ENCODE measurements at places on chromosomes 7 and 10.
A peak's percentile ranks its signal among the peaks of the same experiment; 100 is the strongest.

- DNase-seq, result no peak
Measured at GRCh38 chr10:60645980-60646379, 132.3 kb upstream of the CDK1 start.

GRCh38 chr10:10208196-10208595 is 809.5 kb upstream of the CELF2 start:
- DNase-seq, result no peak

DNA sequence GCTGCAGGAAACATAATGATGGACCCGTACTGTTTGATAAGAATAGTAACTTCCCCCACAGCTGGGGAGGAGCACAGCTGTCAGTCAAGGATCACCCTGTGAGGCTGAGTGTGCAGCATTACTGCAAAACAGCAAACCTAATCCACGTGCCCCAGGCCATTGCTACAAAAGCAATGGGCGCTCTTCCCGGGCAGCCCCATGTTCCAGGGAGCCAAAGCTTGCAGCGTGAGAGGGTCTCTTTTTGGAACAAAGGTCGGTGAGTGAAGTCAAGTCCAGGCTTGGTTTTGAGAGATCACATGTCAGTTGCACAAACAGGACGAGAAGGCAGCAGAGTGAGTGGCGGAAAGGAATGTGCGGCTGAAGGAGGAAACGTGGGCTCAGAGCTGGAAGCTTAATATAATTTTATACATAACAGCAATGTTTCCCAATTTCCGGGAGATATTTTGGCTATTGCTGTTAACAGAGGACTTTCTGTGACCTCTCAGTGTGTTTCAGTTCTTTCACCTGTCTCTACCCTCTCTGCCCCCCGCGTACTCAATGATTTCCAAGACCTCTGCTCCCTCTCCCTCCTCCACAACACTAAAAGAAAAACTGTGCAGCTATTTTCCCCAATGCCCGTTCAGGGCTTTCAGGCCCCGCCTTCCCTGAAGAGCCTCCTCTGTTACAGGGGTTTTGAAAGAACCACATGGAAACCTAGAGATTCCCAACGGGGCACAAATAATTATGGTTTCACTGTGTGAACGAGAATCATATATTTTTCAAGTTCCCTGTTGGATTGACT is 128.9 kb downstream of the MTPAP start:
- peak; percentile 65 for DNase-seq

DNA sequence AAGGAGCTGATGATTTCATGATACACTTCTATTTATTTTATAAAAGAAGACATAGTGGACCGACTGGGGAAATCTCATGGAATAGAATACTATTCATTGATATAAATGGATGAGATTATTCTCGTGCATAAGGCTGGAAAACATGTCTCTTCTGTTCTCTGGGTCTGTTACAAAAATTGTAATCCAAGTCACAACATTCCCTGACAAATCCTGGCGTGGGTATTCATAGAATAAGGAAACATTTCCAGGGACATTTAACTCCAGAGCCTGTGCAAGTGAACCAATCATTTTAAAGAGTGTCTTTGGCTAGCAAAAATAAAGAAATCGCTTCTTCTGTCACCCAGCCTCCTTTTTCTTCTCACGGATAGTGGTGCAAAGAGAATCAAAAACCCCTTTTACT is 1148.5 kb upstream of the AUTS2 start:
- no peak for DNase-seq

- no peak for DNase-seq
Measured at GRCh38 chr7:70322856-70323255, 724.6 kb downstream of the AUTS2 start.

- peak; percentile 33 for DNase-seq
Measured at GRCh38 chr7:36395171-36395894, 5.7 kb downstream of the ANLN start.

- no peak for DNase-seq
Measured at GRCh38 chr7:121002-121785, 71.2 kb upstream of the FAM20C start.

- no peak for DNase-seq
Measured at GRCh38 chr7:21771906-21772610, 173.6 kb downstream of the CDCA7L start.

- DNase-seq, result peak; percentile 35
Measured at GRCh38 chr10:35643151-35644049, 1.3 kb upstream of the FZD8 start.

DNA sequence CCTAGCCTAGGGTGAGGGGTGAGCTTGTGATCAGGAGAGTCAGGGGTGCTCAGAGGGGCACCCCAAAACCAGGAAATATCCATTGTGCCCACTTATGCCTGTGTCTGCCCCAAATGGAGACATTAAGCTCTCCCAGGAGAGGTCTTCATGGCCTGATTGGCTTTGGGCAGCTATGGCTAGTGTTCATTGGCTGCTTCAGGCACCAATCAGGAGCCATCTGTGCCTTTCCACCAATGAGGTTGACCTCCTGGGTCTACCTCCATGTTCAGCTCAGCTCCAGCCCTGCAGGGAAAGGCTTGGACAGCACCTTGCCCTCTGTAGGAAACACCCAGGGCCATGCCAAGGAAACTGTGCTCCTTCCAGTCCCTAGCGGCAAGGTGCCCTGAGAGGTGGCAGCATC is 23.9 kb upstream of the HSPB1 start:
- no peak for DNase-seq

- no peak for DNase-seq
Measured at GRCh38 chr7:90965211-90965610, 299.0 kb upstream of the FZD1 start.

GRCh38 chr7:22548313-22548712 is 48.3 kb upstream of the STEAP1B start:
- DNase-seq, result no peak

DNA sequence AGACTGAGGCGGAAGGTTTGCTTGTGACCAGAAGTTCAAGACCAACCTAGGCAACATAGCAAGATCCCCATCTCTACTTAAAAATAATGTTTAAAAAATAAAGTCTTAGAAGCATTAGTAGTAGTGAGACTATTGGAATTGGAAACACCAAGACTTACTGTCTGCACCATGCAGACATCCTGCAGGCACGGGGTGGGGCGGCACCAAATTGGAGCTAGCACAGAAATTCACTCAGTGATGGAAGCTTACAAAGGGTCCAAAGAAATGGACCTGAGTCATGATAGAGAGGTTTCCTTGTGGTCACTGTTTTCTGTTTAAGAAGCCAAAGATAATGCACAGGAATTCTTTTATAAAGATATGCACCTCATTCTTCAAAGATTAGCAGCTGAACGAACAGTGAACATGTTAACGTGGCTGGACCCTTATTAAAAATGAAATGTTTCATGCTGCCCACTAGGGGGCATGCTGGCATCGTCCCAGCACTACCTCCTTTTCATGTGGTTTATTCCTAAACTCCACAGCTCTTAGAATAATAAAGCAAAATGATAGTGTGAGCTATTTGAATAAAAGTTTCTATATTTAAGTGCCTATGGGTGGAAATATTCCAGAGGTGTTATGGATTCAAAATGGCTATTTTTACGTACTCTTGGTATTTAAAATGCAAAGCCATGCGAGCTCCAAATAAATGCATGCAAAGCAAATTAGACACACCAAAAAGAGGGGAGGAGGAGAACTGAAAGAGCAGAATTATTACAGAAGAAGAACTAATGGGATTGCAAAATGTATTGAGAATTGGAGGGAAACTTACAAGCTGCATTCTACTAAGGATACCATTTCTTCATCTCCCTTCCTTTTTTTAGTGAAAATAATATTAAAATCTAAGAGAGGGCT is 28.6 kb downstream of the PDSS1 start:
- peak; percentile 56 for DNase-seq

GRCh38 chr10:73517166-73517888 is 21.5 kb upstream of the PPP3CB start:
- no peak for DNase-seq

GRCh38 chr10:80702143-80702542 is 164.4 kb downstream of the SH2D4B start:
- DNase-seq, result no peak

DNA sequence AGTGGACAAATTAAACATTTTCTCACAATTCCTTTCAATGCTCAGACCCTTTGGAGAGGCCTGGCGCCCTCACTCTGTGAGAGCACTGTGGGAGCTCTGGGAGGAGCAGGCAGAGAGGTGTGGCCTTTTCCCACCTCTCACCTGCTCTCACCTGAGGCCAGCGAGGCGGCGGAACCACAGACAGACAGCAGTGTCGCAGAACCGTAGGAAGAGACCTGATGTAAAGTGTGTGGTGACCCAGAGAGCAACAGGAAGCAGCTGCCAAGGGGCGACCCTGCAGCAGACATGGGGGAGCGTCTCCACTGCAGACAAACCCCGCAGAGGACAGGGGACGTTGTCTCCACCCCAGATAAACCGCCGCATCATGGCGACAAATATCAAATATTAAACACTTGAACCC is 15.6 kb upstream of the PARP12 start:
- DNase-seq, result no peak

- no peak for DNase-seq
Measured at GRCh38 chr10:91296471-91296870, 76.0 kb downstream of the PCGF5 start.

- DNase-seq, result no peak
Measured at GRCh38 chr10:103712146-103712545, 143.2 kb downstream of the SH3PXD2A start.

DNA sequence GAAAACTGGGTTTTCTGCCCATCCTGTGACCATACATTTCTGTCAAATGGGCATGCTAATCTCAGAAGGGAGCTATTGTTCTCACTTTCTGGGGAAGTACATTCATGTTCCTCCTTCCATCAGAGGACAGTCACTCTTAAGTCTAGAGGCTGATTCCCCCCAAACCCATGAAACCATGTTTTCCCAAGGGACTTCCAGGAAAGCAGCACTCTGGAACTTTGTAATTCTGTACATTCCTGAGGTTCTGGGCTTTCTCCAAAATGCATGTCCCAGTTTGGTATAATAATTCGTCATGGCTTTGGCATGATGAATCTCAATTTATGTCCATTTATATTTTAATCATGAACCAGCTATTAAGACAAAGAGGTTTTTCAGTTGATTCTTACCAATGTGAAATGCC is 688.1 kb downstream of the LRMDA start:
- peak; percentile 96 for DNase-seq

- no peak for DNase-seq
Measured at GRCh38 chr7:150413640-150414081, 34.5 kb downstream of the ZNF775 start.

DNA sequence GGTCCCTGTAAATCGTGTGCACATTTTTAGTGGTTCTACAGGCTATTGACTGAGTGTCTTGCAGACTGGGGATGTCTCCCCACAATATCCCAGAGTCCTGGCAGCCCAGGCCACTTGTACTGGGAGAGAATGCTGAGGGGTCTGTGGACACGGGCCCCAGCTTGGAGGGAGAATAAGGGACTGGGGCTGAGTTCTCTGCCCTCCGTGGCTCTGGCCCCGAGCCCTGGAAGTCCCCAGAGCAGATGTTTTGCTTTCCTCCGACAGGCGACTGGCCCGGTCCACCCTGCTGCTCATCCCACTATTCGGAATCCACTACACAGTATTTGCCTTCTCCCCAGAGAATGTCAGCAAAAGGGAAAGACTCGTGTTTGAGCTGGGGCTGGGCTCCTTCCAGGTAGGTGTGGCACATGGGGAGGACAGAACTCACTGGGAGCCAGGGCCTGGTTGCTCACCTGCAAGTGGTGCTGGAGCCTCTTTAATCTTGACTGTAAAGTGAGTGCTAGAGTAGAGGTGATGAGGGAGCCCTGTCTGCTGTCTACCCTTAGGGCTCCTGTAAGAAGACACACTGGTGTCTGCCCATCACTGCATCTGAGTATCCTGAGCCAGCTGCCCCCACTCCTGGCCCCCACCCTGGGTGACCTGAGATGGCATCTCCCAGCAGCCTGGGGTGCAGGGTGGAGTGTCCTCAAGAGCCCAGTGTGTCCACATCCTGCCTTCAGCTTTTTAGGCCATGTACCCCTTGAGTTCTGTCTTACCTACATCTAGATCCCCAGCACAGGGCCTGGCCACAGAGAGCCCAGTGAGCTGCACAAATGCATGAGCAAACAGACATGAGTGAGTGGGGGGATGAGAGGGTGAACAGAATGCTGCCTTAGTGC is 51.1 kb downstream of the ADCYAP1R1 start:
- DNase-seq, result no peak

GRCh38 chr7:100088621-100089457 is at the start of gene COPS6:
TSS of gene COPS6 (plus strand) at chr7:100088969. CDS start at chr7:100088991, 22 bp downstream.
- peak; percentile 79 for DNase-seq

DNA sequence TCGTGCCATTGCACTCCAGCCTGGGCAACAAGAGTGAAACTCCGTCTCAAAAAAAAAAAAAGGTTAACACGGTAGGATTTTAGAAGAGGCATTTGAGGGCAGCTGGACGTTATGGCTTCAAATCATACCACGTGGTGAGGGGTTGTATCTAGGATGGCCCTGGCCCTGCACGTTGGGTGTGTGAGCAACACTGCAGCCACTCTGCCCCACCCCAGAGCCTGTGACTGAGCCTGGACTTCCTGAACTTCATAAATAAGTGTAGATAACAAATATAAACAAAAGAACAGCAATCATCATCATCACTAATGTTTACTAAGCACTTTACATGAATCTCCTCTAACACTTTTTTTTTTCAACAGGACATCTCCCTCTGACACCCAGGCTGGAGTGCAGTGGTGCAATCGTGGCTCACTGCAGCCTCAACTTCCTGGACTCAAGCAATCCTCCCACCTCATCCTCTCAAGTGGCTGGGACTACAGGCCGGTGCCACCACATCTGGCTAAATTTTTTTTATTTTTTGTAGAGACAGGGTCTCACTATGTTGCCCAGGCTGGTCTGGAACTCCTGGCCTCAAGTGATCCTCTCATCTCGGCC is 169.5 kb upstream of the FRMD4A start:
- DNase-seq, result no peak

DNA sequence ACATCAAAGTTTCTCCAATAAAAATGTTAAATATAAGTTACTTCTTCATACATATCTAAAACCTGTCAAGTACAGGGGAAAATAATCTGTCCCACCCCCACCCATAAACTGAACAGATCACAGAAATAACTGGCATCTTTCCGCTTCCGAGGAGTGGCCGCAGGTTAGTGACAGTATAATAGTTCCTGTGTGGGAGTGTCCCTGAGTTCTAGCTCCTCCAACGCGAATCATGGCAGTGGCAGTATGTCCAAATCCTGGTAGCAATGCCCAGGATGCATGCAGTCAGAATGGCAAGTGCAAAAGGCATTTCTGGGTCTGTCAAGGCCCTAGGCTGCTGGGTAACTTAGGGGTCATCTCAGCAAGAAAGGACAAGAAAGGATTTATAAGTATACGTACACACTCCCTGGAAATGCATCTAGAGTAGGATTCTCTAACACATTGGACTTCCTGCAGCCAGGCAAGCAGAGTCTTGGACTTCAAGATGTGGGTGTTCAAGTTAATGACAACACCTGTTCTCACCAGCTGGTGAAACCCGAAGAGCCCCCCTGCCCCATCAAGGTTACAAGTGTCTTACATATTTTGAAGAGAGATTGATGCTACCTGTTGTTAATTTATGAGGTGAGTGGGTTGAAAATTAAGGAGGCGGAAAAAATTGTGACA is 94.4 kb upstream of the COL1A2 start:
- DNase-seq, result no peak

GRCh38 chr10:7318836-7319235 is 92.0 kb downstream of the SFMBT2 start:
- DNase-seq, result no peak

GRCh38 chr10:123154711-123155505 is 706 bp downstream of the BUB3 start:
- DNase-seq, result peak; percentile 41

All from fibroblast of gingiva (primary cell).